ENCODE measurements at places on chromosomes 6 and 20.

GRCh38 chr20:62846166-62846890, 15.3 kb downstream of the TCFL5 start:
- DNase-seq, result no peak

- DNase-seq, result peak; percentile 11
These were observed at the start of gene SRSF12 for GRCh38 chr6:89117211-89118108. TSS of gene SRSF12 (minus strand) at chr6:89118071. CDS start at chr6:89117887, 184 bp downstream.

DNA sequence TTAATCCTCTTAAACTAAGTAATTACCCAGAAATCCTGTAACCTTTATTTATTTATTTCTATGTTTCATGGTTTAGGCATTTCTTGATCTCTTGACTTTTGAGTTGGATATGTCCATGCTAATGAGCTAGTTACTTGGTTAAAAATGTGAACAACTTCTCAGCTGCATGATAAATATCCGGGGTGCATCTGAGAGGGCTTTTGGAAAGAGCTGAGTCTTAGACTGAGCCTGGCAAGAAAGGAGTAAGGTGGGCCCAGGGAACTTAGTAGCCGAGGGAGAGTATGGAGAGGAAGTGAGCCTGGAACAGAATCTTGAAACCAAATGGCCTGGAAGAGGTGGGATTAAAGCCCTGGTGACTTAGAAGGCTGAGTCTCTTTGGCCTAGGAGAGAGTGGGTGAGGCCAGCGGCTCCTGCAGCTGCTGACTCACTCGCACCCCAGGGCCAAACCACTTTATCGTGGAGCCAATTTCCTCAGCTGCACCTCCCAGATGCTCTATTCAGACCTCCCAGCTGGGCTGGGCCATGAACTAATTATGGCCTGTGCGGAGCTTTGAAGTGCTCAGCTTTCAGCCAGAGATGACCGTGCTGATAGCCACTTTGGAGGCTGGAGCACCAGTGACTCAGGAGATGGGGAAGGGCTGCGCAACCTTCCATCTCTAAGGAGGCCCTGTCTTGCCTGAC, 19.1 kb downstream of the TGM3 start:
- no peak for DNase-seq

DNA sequence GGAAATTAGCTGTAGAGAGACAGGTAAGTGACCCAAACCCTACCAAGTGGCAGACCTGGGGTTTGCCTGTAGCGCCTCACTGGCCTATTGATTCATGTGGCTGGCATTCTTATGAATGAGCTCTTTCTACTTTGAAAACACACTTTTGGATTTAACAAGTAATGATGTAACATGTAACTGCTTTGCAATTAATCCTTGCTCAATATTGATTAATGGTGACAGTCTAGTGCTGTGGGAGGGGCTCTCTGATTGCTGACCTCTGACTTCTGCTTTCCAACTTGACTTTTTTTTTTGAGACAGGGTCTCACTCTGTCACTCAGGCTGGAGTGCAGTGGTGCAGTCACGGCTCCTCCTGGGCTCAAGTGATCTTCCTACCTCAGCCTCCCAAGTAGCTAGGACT, 82.7 kb downstream of the TIAM2 start:
- DNase-seq, result no peak

DNA sequence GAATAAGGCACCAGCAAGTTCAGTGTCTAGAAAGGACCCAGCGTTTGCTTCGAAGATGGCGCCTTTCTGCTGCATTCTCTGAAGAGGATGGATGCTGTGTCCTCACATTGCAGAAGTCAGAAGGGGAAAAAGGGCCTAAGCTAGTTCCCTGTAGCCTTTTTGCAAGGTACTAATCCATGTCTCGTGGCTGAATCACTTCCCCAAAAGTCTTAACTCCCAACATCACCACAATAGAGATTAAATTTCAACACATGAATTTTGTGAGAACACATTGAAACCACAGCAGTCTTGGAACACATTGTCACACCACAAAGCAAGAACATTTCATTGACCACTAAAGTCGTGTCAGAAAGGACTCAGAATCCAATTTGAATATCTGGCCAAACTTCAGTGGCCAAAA, 42.1 kb downstream of the KLHL31 start:
- DNase-seq, result no peak

DNA sequence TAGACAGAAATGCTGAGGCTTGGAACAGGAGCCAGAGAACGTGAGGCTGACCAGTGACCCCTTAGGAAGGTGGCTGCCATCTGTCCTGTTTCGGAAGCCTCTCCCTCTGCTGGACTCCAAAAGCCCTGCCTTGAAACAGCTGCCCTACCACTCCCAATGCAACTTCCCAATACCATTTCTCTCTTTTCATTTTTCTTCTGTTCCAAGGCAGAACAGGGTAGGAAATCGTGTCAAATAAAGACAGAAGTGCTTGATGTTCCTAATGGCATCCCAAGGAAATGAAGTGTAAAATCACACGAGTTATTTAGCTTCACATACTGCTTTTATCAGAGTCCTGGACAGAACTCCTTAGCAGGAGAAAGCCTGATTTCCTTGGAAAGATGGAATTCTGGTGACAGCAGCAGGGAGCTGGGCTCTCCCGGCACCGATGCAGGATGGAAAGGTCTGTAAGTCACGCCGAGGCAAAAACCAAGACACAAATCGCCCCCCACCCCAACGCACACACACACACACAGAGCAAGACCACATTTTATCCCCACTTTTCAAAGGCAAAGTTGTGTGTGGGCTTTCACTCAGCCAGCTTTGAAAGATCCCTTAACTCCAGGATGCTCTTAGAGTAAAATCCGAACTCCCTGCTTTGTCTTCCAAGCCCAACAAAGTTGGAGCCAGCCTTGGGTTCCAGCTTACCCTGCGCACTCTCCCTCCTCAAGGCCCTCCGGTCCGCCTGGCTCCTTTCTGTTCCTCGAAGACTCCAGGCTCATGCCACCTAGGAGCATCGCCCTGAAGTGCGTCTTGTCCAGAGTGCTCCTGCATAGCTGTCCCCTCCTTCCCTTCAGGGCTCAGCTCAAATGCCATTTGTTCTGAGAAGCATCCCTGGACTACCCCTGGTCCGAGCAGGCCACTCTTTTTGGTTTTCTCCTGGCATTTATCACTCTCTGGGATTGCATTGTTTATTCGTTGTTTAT, 11.6 kb upstream of the STX16 start:
- no peak for DNase-seq

DNA sequence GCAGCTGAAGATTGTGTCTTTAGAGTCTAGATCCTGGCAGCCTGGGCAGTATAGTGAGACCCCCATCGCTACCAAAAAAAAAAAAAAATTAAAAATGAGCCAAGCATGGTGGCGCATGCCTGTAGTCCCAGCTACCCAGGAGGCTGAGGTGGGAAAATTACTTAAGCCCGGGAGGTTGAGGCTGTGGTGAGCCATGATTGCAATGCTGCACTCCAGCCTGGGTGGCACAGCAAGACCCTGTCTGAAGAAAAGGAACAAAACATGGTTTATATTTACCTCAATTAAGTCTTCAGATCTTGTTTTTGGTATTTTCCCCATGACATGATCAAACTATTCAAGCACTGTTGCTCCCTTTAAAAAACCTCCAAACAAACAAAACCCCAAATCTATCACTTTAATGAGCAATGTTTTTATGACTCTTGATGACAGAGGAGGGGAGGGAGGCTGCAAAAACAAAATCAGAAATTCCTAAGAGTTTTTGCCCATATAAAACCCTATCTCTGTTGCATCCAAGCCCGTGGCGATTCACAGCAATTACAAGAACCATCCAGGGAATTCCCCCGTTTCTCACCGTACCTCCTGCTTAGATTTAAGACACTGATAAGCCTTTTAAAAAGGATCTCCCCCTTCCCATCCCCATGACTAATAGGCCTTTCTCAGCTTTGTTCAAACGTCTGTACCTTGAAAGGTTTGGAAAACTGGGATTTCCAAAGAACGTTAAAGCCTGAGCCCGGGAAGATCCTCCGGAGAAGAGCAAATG, 259.9 kb downstream of the BMP7 start:
- DNase-seq, result no peak

DNA sequence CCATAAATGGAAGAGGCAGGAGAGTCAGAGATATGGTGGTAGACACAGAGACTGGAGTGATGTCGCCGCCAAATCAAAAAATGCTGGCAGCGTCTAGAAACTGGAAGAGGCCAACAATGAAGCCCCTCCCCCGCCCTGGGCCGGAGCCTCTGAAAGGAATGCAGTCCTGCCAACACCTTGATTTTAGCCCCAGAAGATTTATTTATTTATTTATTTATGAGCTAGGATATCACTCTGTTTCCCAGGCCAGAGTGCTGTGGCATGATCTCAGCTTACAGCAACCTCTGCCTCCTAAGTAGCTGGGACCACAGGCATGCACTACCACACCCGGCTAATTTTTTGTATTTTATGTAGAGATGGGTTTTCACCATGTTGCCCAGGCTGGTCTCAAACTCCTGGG, 82.6 kb upstream of the CCDC167 start:
- no peak for DNase-seq

DNA sequence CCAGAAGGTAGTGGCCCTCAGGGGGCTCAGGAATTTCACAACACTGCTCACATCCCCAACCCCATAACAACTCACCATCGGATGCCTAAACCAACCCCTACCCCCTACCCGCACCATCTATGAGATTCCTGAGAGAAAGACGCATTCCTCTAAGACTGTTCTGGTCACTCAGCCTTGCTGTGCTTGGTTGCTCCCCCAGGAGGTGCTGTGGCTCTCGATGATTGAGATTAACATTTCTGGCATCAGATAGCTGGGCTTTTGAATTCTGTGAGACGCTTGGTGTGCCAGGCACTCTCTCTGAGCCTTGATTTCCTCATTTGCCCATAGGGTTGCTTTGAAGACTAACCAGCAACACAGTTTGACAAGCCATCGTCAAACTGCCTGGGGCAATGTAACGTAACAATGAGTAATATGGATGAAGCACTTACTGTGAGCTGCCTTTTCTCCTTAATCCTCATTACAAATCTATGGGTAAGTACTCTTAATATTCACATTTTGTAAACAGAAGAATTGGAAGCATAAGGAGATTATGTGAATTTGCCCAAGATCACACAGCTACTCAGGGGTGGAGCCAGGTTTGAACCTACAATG, 978 bp downstream of the WFDC6 start:
- DNase-seq, result no peak

GRCh38 chr6:16375206-16375605, 136.8 kb downstream of the GMPR start:
- DNase-seq, result no peak

DNA sequence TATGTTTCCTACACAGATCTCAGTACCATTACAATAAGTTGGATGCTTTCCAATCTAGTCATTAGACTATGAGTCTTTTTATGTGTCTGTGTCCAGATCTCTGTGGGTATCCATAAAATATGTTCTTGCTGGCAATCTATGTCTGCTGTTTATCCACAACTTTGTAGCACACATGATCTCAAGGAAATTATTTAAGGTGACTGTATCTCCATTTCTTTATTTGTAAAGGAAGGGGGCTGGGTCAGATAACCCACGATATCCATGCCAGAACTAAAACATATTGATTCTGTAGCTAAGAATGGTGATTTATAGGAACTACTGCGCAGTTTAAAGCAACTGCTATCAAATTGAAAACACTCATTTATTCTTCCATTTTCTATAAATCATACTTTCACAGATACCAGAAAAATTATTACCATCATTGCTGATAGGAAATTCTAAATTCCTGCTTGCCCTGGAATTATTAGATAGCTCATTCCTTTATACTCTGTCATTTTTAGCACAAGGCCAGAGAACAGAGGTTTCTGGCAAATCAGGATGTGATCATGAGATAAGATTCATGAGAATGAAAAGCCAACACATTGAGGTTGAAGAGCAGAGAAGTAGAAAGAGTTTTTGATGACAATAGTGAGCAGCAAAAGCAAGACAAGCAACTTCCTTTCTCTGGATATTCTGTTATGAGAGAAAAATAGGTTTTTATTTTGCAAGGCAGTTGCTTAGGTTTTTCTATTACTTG, 851.4 kb upstream of the CITED2 start:
- DNase-seq, result no peak

- DNase-seq, result no peak
These were observed 93.2 kb downstream of the CLVS2 start for GRCh38 chr6:123089226-123089625.

GRCh38 chr20:21399005-21399475, 1.7 kb upstream of the NKX2-4 start:
- no peak for DNase-seq

DNA sequence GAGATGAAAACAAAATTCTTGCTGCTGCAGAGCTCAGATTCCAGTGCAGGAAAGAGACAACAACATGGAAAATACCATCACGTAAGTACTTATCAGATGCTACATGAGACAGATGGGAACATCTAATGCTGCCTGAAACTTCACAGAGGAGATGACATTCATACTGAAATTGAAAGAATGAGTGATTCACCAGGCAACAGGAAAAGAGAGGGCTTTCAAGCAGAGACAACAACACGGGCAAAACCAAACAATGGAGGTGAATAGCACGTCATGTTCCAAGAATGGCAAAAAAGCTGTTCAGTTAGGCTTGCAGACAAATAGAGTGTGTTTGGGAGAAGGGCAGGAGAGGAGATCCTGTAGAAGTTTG, 39.3 kb downstream of the GTF2H5 start:
- no peak for DNase-seq

DNA sequence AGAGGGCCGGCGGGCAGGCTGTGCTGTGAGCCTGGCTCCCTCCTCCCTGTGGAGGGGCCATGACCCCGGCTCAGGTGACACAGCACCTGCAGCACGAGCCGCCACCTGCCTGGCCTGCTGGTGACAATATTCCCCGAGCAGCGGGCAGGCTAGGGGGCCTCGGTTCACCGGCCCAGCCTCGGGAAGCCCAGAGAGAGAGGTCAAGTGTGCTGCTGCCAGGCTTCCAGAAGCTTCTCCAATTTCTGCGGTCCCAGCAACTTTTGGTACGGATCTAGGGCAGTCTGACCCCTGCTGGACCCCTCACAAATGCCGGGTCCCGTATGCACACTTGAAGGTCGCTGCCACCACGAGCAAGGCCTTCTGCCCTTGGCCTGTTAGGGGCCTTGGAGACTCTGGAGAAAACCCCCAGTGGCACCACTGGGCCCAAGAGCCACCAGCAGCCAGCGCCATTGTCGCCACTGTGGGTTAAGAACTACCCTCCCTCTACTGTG, 38.6 kb upstream of the NOL4L start:
- DNase-seq, result no peak

DNA sequence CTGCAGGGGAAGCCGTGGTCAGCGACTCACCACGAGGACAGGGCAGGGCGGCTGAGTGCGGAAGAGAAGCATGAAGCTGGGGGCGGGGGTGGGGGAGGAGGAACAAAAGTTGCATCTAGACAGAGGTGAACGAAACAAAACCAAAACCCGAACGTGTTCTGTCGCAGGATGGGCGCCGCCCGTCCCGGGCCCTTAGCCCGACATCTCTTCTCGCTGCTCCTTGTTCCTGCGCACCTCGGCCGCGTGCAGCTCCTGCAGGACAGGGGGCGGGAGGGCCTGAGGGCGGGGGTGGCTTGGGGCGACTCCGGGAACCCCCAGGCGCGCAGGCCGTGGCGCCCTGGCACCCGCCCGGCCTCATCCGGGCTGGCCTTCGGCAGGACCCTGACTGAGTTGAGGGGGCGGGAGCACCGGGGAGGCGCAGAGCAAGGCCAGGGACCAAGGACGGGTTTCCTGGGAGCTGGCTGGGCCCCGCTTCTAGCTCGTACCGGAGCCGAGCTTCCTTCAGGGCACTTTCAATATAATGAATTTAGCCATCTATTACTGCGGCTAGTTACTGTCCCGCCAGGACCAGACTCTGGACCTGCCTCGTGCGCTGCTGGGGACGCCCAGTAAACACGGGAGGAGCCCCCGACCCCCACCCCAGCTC, 12.0 kb downstream of the STMN3 start:
- no peak for DNase-seq

GRCh38 chr6:150527100-150527499, 72.6 kb upstream of the PLEKHG1 start:
- DNase-seq, result no peak

- DNase-seq, result no peak
These were observed 23.2 kb downstream of the PSMB1 start for GRCh38 chr6:170529839-170530469.

Data from activated CD8-positive, alpha-beta memory T cell treated with anti-CD3 and anti-CD28 coated beads for 1 hour (primary cell).